Inflammatory macrophage treated with lipopolysaccharide for 1 hour (primary cell): ENCODE measurements at places on chromosomes 5 and 9.

GRCh38 chr9:28342815-28343338 is 769.6 kb upstream of the C9orf72 start:
- DNase-seq: no peak

GRCh38 chr9:37329576-37329975 is 92.9 kb upstream of the GRHPR start:
- DNase-seq: peak; percentile 5

- DNase-seq: no peak
These were observed 29.5 kb upstream of the ADRB2 start for GRCh38 chr5:148796936-148797335.

DNA sequence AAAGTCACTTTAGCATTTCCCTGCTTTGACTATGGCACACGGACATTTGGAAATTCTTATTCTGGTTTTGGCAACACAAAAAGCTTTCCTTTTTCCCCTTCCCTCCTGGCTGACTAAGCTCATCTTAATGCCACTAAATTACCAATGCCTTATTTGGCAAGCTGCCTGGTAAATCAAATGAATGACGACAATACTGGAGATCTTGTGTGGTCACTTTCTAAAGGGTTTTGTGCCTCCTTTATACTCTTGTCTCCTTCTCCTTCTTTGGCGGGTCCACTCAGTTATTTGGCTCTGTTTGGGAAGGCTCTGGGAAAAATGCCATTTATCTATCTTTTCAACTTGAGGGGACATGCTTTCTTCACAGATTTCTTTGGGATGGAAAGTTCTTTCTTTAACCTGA is 34.9 kb downstream of the SH3GL2 start:
- no peak for DNase-seq

DNA sequence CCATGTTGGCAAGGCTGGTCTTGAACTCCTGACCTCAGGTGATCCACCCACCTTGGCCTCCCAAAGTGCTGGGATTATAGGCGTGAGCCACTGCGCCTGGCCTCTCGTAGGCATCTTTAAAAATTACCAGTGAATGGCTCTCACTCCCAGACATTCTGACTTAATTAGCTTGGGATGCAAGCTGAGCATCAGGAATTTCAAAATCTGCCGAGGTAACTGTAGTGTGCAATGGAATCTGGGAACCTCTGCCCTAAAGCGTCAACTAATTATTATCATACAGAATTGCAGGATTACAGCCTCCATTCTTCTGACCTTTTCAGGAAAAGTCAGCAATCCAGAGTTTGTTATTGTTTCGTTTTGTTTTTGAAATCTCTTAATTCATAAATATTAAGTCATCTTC is 213.4 kb upstream of the DMAC1 start:
- DNase-seq: no peak

DNA sequence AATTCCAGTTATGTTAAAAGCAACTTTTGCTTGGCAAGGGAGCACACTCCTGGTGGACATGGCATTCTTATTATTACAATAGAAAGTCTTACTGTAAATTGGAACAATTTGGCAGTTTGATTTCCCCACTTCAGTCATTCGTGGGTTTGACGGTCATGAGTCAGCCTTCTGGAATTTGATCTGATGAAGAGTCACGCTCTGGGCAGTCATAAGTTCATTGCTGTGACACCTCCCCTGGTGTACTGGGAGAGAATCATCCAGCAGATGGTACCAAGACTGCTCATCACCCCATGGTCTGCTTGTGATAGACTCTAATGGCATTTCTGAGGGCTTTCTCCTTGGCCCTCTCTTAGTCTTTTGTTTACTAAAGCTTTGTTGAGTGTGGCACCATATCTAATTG is 53.8 kb downstream of the GLRA1 start:
- no peak for DNase-seq
